ENCODE measurements at places on chromosomes 4 and X.

GRCh38 chr4:11698033-11698432 is 269.3 kb upstream of the HS3ST1 start:
- no peak for DNase-seq

- no peak for DNase-seq
Measured at GRCh38 chr4:1048773-1049590, 37.6 kb downstream of the FGFRL1 start.

DNA sequence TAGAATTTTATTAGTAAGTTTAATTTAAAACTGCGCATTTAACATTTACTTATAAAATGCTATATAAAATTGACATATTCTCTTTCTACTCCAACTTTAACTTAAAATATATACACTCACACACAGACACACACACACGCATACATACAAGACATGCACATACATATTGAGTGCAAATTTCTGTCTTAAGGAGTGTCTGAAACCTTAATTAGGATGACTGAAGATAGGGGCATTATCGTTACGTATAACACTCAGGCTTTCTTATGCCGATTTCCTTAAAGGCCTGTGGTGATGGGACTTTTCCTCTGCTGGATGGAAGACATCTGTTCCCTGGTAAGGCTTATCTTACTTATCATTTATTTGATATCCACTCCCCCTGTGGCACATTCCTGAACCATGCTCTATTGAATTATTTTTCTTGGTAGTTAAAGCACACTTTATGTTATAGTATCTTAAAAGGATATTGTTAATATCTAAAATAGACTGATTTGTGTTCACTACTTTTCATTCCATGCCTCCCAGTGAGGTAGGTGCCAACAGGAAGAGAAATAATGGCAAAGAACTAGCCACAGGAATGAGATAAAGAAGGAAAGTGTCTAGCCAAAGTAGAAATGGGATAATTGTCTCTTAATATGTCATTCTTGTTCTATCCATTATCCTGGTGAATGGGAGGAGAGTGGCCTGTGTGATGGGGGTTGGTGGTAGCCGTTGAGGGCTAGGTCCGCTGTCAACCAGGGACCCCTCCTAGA is 92.9 kb upstream of the GPRIN3 start:
- no peak for DNase-seq

DNA sequence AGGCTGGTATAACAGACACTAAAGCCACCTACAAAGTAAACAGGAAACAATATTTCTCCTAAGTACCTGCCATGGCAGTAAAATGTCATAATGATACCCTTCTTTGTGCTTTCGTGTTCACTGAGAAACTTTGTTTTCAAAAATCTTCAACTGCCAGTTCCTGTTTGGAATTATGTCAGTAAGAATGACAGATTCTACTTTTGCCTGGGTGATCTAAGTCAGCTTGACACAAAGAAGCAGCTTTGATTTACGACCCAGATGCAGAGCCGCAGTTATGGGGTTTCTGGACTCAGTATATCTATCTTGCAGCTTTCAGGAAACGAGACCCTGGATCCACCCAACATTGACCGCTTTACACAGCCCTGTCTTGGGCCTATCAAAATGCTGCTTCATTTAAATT is 71.2 kb downstream of the SNX25 start:
- DNase-seq, result no peak

Data from activated naive CD8-positive, alpha-beta T cell treated with anti-CD3 and anti-CD28 coated beads, Interleukin-2, amount 50 U/mL, for 16 hours (primary cell).